Osteocyte (in vitro differentiated cells): ENCODE measurements at places on chromosomes 12 and 14.

GRCh38 chr12:56941299-56942017 lies 7.2 kb upstream of the SDR9C7 start:
- DNase-seq = peak; percentile 67

DNA sequence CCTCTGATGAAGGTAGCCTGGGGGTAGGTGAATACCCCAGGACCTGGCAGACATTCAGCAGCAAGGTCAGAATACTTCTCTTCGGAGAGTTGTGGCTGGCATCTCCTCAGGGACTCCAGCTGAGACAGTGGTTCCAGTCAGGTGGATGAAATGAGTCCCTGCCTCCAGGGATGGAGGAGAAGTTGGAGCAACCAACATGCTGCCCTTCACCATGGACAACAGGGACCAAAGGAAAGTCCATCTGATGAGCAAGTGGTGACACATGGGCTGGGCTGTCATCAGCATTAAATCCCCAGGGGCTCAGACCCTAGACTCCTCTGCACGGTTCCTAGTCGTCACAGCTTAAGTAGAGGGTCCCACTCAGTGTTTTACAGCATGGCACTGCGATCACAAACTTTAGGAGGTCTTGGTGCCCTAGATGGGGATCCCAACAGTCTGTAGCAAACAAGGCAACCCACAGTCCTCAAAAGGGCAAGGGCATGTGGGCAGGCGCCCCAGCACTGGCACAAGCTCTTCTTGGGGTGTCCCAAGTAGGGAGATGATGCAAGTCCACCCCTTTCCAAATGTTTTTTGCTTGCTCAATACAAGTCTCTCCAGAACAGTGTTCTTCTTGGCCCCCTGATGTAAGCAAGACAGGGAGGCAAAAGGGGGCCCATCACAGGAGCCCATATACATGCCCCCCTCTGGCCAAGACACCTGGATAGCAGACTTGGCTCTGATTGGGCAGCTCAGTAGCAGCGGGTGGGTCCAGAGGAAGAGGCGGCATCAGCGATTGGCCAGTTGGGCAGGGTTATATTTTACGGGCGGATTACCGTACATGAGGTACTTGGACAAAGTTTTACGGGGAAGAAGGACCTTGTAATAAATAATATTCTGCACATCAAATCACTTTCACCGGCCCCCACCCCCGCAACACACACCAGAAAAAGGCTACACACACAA lies 10.8 kb upstream of the CDH24 start:
- no peak for DNase-seq

DNA sequence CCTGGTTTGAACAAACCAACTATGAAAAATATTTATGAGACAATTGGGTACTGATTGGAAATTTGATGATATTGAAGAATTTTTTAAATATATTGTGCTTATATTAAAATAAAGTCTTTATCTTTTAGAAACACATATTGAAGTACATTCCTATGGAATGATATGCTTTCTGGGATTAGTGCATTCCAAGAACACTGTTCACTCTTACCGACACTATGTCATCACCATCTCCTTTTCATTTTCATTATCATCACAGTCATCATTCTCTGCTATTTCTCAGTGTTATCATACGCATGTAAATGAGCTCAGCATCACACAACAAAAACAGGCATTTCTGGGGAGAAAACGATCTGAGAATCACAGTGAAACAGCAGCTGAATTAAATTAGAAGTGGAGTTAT lies 513.3 kb upstream of the CCDC196 start:
- no peak for DNase-seq

- no peak for DNase-seq
These were observed at the start of gene VWF for GRCh38 chr12:6124411-6125309. Gene VWF, minus strand, starts transcription at chr12:6124670. Its CDS starts 1,474 bp downstream, at chr12:6123196.

- no peak for DNase-seq
These were observed 702.9 kb downstream of the TRHDE start for GRCh38 chr12:72974954-72975555.

DNA sequence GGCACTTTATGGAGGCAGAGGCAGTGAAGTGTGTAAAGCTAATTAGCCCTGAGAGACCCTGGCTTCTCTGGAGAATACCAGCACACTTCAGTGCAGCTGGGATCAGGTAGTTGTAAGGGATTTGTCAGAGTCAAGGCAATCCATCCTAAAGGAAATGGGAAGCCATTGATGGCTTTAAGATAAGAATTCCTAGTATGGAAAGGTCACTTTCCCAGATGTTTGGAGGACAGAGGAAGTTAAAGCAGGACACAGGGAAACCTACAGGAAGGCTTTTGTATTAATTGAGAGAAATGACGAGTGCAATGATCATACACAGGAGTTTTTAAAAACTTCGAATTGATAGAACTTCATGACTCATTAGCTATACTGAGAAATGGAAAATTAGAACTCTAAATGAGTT lies 254.4 kb downstream of the SLC16A7 start:
- no peak for DNase-seq

GRCh38 chr14:59032826-59033225 lies 155.6 kb upstream of the DAAM1 start:
- no peak for DNase-seq
